ENCODE measurements at places on chromosomes 3 and 15.
A peak's percentile ranks its signal among the peaks of the same experiment; 100 is the strongest.

DNA sequence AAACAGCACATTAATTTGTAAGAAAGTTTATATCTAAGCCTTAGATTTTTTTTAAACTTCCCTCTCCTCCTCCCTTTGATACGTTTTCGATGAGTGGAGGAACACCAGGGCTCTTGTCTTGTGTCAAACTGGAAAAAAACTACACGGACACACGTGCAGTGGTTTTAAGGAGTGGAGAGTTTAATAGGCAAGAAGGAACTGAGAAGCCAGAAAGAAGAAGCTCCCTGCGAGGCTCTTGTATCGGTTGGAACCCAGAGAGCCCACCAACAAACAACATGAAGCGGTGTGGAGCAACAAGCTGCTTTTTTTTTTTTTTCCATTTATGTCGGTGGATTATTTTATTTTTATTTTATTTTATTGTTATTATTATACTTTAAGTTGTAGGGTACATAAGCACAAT lies 18.6 kb downstream of the NDUFB4 start:
- no peak for DNase-seq

DNA sequence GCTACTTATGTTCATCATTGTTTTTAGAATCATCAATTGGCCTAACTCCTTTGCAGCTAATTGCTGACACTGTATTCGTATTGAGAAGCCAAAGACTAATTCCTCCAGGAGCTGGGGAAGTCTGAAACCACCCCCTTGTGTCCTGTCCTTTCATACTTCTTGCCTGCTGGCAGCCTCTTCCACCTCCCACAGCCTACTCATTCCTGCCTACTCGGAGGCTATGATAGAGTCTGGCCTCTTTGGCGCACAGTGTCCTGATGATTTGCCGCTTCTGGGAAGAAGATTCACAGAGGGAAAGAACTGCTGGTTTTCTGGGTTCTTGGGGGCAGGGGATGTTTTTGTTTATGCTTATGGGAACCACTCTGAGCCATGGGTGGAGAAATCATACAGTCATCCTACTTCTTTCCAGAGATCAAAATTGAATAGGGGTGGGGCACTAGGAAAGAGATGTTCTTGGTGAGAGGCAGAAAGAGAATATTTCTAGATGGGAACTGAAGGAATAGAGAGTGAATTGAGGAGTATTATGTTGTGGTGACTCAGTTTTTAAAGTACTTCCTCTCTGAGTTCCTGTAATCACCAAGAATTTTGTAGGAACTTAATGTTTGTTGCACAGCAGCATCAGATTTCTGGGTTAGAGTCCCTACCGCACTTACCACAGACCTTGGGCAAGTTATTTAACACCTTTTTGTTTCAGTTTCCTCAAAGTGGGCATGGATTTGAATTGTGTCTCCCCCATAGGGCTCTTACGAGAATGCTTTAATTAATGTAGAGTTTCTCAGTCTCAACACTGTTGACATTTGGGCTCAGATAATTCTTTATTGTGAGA lies 22.1 kb upstream of the SCAANT1 start:
- DNase-seq = peak; percentile 47

DNA sequence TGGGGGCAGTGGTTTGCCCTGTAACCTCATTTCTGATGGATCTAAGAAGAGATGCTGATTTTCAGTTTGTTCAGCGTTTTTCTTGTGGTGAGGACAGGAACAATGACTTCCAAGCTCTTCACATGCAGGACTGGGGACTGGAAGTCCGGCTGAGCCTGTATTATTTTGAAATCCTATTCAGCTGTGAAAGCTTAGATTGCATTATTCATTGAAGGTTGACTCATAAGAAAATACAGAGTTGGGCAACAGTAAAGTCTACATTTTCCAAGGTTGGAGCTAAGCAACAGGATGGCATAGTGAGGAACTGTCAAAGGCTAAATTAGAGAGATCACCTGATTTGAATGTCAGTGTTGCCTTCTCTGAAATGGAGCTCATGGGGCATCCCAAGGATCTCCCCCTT lies 230.9 kb upstream of the FEZF2 start:
- no peak for DNase-seq

DNA sequence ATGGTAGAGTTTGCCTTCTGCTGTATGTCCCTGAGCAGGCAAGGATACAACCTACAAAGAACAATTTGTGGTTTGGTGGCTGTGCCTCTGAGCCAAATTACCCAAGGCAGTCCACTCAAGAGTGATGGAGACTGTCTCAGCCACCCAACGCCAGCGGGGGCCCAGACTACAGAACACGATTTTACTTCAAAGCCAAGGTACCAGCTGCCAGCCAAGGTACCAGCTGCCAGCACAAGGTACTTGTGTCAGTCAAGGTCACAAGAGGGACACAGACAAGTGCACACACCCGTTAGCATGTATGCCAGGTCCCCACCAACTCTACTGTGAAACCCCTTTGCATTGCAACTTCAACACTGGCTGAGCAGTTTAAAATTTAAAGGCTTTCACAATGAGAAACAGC lies 23.5 kb downstream of the COLQ start:
- no peak for DNase-seq

GRCh38 chr15:92655178-92655995 lies at the start of gene FAM174B:
FAM174B (minus strand) TSS chr15:92655775.
- DNase-seq = no peak

DNA sequence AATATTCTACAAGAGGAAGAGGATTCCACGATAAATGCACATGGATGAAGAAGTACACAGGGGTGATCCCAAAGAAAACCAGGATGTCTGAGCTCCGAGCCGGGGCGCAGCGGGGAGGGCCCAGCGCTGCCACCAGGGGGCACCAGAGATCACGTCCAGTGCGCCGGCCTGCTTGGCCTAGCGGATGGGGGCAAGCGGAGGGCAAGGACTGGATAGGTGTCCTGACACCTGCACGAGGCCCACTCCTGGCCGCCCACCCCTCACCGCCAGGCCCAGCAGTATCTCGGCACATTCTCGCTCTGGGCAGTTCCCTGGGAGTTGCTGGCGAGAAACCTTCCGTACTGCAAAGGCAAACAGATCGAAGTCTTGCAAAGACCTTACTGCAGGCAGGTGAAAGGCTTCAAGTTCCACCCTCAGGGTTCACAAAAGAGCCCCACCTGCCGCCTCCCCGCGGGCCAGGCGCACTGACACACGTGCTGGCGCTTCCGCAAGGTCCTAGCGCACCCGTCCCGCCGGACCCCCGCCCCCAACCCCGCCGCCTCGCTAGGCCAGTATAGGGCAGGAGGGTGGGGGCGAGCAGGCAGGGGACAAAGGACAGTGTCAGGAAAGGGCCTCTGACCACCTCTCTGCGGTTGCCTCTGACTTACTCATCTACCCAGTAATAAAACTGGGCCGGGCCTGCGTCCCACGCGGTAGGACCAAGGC lies 3.3 kb downstream of the ANKRD63 start:
- DNase-seq = peak; percentile 66

- DNase-seq = no peak
Measured at GRCh38 chr15:69610858-69611257, 158.2 kb downstream of the RPLP1 start.

DNA sequence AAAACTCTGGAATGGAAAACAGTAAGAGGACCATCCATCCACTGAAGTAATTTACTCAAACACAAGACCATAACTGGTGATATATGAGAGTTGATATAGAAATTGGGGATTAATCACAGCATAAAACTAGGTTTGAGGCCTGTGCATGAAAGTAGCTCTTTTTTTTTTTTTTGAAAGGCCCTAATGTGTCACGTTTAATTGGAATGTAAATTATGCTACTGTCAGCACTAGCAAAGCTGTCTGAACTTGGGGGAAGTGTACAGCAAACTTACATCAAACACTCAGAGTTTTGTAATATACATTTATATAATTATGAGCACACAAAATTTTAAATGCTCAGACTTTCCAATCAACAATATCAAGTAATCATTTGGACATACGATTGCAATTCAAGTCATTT lies 154.1 kb downstream of the GREM1 start:
- no peak for DNase-seq

- no peak for DNase-seq
Measured at GRCh38 chr3:131812433-131812832, 222.4 kb downstream of the CPNE4 start.

- no peak for DNase-seq
Measured at GRCh38 chr3:101719604-101720185, 4.7 kb upstream of the CEP97 start.

- peak; percentile 77 for DNase-seq
Measured at GRCh38 chr3:186519021-186519658, 25.0 kb downstream of the CRYGS start.

DNA sequence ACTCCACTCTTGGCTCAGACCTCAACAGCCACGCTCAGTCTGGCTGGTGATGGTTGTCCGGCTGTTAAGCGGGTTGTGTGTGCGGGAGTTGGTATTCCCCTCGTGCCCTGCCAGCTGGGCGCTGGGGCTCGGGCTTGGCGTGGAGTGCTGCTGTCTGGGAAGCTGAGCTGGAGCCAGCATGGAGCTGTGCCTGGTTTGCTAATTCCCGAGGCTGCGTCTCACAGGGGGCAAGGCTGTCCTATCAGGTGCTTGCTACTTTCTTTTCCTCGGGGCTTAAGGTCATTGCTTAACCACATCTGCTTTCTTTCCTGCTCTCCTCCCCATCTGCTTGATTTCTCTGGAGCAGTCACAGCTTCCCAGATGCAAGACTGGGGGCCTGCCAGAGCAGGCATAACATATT lies 29.9 kb downstream of the PDIA5 start:
- DNase-seq = no peak

Measured in CD4-positive, alpha-beta T cell treated with Interleukin-1 beta for 1 hour (primary cell).